ENCODE measurements at places on chromosomes 5 and 9.

- no peak for DNase-seq
Measured at GRCh38 chr9:127463911-127464310, 12.6 kb downstream of the LRSAM1 start.

DNA sequence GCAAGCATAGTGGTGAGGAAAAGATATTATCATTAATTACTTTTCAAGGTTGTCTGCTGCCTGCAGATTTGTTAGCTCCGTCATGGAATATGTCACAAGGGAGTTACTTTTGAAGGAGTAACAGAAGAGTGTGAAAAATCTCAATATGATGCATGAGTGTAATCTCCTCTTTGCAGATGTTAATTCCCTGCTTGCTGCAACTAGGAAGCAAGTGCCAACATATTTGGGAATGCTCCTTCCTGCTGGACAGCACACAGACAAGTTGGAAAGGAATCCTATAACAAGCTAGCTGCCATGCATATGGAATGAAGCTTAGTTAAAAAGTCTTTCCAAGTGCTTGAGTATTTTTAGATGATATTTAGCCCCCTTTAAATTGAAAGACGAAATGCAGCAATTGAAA is 2023.6 kb upstream of the CDH6 start:
- DNase-seq, result no peak

DNA sequence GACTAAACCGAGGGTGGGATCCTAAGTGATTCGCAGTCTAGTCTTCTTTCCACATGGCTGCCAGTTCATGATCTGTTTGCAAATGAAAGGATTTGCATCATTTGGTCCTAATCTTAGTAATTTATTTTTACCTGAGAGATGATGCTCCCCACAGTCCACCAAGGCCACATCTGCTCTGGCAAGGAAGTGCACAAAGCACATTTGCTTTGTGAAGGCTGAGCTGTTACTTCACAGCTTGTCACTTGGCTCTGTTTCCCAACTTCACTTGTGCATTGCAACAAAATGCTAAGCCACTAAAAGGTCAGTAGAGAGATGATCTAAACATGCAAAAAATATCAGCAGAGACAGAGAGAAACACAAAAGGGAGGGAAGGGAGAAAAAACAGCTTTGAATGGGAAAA is 128.5 kb upstream of the VLDLR start:
- no peak for DNase-seq

GRCh38 chr5:322942-323879 is 1.7 kb downstream of the AHRR start:
- DNase-seq, result no peak

Measured in stimulated activated naive CD4-positive, alpha-beta T cell treated with Interleukin-2 at 50 U/mL for 16 hours (primary cell).